Fibroblast of the aortic adventitia (primary cell): ENCODE measurements at places on chromosomes 5 and 9. TPM values are rescaled to one million over a fixed set of nuclear protein-coding genes. Genes with fewer than 3 reads are reported as not detected.

Gene RAPGEF6
- 17.5 and 47.0 TPM in 2 replicates for total RNA-seq

Gene GRPEL2
- total RNA-seq: 24.4 and 37.0 TPM in 2 replicates

Gene SHOC1
- total RNA-seq: 0.09 TPM in 1 of 2 replicates, not detected in the other

Gene SPAG8
- 0.81 and 3.3 TPM in 2 replicates for total RNA-seq

Gene LAMC3
- total RNA-seq: 0.08 TPM in 1 of 2 replicates, not detected in the other

Gene C5
- 2.9 and 13.8 TPM in 2 replicates for total RNA-seq

Gene CER1
- total RNA-seq: not detected in 2 replicates

Gene GPRIN1
- total RNA-seq: 1.7 and 7.1 TPM in 2 replicates
